ENCODE measurements at places on chromosomes 16 and 17.

DNA sequence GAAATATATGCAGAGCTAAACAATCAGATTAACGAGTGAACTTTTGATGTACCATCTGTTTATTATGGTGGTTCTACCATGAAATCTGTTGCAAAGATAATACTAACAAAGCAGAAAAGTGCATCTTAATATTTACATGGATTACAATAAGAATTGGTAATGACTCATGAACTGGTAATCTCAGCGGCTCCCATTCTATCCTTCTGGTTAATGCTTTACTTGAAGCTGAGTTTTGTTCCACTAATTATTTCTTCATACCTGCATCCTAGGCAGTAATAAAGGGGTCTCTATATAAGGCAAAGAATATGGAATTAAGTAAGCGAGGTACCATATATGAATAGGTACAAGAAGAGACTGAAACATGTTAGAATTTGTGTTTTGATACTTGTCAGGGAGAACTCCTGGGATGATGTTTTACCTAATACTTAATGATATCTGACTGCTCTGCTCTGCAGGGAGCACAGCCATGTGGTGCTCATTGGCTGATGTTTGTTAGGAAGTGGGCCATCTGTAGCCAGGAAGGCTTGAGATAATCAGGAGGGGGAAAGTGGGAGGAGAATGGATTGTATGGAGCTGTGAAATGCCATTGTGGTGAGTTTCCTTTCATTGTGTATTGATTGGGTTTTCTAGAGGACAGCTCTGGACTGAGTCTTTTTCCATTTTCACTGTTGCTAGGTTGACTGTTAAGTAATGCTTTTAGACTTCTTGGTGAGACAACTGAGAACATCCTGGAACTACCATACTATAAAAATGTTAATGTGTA lies 52.6 kb downstream of the MAP2K6 start:
- DNase-seq: no peak

DNA sequence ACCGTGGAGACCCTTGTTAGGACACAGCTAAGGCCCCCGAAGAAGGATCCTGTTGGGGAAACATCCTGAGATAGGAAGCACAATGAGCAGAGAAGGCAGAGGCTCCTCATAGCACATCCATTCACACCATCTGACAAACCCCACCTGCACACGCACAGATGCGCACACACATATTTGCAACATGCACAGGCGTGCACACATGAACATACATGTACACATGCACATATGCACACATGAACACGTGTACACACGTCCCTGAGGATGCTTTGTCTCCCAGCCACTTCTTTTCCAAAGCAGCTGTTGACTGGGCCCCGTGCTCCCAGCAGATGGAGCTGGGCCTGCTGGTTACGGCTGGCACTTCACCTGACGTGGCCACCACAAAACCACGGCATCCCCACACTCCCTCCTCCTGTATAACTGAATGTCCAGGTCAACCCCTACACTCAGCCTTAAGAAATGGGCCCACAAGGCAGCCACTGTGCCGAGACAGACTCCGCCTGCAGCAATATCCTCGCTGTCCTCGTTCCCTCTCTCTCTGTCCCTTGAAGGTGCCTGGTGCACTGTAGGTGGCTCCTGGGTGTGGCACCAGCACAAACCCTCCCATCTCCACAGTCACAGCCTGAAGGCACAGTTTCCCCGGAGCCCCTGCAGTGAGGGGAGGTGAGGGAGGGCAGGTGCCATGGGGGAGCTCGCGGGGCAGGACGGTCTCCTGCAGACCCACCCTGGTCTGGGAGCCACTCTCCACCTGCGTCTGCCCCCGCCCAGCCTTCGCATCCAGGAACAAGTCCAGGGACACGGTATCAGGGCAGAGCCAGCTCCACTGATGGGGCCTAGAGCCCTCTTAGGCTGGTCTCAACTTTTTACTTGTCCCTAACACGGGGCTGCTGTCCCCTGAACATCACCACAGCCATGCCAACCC lies 183.0 kb downstream of the RBFOX3 start:
- no peak for DNase-seq

- peak; percentile 24 for DNase-seq
Observed at GRCh38 chr16:70378869-70379493, 32.3 kb downstream of the DDX19A start.

GRCh38 chr17:76715496-76715830 lies 4.7 kb upstream of the MXRA7 start:
- no peak for DNase-seq

DNA sequence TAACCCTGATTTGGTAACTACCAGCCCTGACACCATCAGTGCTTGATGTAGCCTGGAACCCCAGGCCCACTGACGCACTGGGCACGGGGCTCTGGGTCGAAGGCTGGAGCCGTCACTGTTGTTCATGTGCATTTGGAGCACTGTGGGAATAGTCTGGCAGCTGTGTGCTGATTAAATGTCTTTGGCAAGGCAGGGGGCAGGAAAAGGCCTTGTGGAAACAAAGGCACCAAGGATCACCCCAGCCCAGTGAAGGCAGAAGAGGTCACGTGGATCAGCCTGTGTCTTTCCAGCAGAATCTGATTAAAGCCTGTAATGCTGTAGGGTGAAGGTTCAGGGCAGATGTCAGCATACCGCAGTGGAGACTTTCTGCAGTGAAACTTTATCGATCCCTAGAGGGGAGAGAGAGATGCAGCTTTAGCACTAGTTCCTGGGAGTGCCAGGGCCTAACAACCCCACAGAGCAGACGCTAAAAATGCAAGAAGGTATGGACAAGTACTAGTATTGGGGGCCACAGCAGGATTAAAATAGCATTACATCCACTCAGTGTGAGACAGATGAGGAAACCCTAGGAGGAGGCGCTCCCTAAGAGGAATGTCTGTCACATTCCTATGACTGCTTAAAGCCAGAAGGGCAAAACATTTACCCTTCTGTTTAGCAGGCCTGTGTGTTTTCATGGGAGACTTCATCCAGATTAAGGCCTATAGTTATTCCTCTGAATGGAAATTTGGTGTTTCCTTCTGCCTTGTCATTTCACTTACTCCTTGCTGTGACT lies 9.7 kb downstream of the ZNHIT3 start:
- no peak for DNase-seq

DNA sequence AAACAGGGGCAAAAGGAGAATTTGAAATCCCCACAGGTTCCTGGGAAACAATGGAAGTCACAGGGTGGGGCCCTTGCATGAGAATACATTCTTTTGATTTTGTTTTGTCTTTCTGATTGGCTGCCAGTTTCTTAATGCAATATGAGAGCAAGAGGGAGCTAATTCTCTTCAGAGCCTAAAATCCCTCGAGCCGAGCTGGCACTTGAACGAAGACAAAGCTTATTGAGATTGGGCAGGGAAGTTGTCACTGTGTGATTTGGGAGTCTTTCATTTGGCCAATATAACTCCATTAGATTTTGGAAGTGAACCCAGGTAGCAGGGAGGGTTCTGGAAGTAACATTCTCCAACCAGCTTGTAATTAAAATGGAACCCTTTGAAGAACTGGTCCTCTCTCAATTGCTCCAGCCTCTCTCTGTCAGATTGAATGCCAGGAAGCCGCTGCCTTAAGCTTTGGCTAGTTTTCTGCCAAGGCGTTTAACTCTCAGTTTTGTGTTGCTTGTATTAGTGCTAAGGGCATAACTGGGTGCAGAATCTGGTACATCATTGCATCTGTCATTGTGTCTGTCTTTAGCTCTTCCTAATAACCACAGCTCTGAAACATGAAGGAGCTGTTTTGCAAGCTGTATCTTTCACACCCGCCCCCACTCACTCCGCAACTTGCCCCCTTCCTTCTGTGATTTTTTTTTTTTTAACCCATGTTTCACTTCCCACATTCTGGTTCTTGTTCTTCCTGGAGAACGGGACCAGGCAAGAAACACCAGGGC lies 272.0 kb downstream of the MAF start:
- no peak for DNase-seq

DNA sequence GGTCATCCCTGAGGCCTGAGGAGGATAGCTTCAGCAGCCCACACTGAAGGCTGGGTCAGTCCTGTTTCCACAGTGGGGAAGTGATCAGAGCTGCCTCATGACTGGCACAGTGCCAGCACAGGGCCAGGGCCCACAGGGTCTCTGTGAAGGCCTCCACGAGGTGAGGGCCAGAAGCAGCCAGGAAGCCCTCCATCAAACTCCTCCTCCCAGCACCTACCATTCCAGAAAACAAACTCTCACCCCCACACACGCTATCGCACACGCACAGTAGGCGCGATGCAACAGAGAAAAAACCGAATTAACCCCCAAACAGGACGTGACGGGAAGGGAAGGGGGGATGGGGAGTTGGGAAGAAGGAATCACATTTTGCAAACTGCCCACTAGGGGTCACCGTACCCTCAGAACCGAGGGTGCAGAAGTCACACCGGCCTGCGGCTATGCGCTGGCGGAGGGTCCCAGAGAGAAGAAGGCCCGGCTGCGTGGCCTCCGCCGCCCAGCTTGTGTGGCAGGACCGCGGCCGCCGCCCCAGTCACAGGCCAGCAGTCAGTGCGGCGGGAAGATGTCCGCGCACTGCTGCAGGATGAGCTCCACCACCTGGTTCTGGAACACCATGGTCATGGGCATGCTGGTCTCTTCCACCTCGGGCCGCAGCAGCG lies 37.6 kb downstream of the ARHGAP27 start:
- peak; percentile 77 for DNase-seq

DNA sequence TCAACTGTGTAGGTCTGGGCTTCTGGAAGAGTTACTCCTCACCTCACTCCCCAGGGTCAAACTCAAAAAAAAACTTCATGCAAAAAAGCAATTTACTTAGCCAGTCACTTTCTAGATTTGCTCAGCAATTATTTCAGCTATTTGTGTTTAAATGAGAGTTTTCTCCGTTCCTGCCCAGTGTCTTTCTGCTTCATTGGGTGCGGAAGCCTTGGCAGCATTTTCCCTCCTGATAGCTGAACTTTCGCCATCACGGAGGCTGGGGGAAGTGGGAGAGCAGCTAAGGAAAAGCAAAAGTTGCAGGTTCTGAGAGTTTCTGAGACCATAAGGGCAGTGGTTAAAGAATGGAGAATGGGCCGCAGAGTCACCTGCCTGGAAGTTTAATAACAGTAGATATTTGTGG lies 287.1 kb upstream of the DYNLRB2 start:
- DNase-seq: no peak

DNA sequence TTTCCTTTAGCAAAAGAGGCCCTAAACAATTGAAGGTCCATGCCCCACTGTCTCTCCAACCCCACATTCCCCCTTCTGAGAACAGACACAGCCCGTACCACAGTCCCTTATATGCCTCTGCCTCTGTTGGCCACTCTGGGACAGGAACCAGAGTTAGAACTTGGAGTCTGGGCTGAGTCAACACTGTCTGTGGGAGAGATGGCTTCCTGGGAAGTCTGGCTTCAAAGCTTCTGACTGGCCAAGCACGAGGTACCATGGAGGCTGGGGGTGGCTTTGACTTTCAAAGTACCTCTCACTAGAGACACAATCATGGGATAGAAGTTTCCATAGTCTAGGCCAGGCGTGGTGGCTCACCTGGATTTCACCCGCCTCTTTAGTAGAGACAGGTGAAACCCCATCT lies 14.9 kb upstream of the SPOP start:
- no peak for DNase-seq

DNA sequence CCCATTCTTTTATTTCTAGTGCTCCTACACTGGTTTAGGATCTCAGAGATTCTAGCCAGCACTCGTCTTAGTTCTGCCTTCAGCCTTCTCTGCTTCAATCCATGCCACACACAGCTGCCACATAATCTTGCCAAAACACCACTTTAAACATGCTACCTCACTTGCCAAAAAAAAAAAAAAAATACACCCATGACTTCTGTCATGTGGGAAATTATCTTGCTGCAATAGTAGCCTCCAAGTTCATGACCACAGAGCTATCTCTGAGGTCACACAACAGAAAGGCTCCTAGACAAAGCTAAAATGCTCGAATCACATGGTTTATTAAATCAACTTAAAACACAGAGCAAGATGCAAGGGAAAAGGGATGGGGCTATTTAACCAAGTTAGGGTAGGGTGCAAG lies 18.1 kb downstream of the FZD2 start:
- peak; percentile 52 for DNase-seq

DNA sequence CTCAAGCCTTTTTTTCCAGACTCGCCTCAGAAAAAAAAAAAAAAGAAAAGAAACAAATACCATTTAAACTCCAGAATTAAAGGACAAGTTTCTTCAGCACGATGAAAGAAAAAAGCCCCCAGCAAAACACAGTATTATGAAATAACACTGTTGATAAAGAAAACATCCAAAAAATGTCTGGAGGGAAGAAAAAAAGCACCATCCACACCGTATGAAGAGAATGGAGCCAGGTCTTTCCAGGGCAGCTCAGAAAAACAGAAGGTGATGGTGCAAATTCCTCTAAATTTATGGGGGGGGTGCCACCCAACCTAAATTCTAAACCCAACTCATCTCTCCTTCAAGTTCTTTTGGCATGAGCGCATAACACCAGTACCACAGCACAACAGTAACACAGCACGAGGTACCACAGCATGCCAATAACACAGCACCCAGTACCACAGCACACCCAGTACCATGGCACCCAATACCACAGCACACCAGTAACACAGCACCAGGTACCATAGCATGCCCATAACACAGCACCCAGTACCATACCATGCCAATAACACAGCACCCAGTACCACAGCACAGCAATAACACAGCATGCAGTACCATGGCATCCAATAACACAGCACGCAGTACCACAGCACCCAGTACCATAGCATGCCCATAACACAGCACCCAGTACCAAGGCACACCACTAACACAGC lies 19.0 kb downstream of the AXIN1 start:
- no peak for DNase-seq

GRCh38 chr16:4314532-4315185 lies 1.2 kb upstream of the GLIS2 start:
- DNase-seq: no peak

DNA sequence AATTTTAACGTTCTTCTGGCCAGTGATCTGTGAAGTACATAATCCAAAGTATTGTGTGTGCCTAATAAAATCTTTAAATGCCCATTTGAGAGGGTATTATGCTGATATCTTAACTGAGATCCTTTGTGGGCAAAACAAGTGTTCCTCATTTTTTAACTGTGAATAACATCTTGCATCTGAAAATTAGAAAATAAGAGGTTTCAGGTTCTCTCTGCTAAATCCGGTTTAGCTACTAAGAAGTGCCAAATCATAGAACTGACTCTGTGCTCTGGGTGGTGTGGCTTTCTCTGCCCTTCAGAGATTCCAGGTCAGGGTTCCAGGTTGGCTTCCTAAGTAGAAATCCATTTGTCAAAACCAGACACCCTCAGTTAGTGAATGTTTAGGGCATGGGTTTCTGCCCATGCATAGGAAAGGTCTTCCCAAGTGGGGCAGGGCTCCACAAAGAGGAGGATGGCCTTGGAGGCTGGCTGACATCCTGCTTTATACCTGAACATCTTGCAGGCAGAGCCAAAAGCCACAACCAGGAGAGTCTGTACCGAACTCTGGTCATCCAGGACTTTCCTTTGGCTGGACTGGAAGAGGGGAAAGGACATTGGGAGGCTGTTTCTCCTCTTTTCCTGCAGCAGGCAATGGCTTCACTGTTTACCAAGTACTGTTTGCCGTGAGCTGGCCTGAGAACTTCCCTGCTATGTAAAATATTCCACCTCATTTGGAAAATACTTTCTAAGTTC lies 8.5 kb downstream of the ALDH3A2 start:
- DNase-seq: no peak

DNA sequence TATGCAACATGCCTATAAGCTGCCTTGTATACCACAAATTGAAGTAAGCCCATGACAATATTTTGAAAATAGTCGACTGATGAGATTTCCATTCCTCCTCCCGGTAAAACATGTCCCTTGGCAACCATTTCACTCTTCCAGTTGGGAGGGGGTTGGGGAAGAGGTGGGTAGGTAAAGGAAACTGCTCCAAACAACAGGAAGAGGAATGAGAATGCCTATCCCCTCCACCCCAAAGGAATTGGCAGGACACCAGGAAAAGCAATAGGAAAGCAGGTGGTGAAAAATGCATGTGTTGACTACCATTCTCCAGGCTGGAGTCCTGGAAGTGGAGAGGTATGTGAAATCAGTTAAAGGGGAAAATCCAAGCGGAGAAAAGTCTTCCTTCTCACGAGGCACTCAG lies 455.9 kb upstream of the PSMD7 start:
- no peak for DNase-seq
